ENCODE measurements at places on chromosomes 3 and 15. TPM values are rescaled to one million over a fixed set of nuclear protein-coding genes. Genes with fewer than 3 reads are reported as not detected.

Gene KLHL40
- not detected for total RNA-seq

Gene MEGF11
- not detected for total RNA-seq

Gene ZNF501
- 3.6 TPM for total RNA-seq

Gene CEP70
- total RNA-seq, result 38.2 TPM

Gene TPRG1
- total RNA-seq, result 14.5 TPM

Gene LYZL4
- total RNA-seq, result not detected

Gene CRYGS
- 4.4 TPM for total RNA-seq

Gene ALG1L2
- not detected for total RNA-seq

Gene MST1R
- 3.7 TPM for total RNA-seq

Gene PRR20G
- total RNA-seq, result not detected

Gene LMAN1L
- not detected for total RNA-seq

Gene CALML4
- total RNA-seq, result 7.7 TPM

Gene SRGAP3
- 2.6 TPM for total RNA-seq

DNA sequence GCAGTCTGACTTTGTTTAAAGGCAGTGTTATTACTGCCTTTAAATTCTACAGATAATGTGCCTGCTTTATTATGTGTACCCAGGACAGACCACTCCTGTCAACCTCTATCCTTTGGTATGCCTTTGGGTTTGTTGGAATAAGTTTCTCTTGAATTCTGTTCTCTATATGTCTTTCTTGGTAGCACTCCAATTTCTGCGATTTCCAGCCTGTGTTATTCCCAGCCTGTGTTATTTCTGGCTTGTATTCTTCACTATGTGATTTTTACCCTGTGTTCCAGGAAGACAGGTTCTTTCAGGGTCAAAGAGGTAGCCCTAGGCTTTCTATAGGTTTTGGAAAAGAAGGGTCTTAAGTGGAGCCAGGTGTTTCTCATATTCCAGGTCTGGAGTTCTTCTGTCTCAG is 407.4 kb upstream of the AZI2 start:
- DNase-seq, result no peak

GRCh38 chr3:64467255-64467944 is 220.4 kb downstream of the ADAMTS9 start:
- no peak for DNase-seq

- DNase-seq, result no peak
These were observed 96.3 kb upstream of the SLC2A2 start for GRCh38 chr3:171122861-171123260.

GRCh38 chr3:101573449-101574387 is at the start of gene PCNP:
Gene PCNP, plus strand, starts transcription at chr3:101574180. Its CDS starts 36 bp downstream, at chr3:101574216.
- peak; percentile 97 for DNase-seq

GRCh38 chr15:88580532-88580931 is 34.1 kb upstream of the DET1 start:
- DNase-seq, result no peak

- no peak for DNase-seq
These were observed 530.6 kb upstream of the IL12A start for GRCh38 chr3:159458010-159458409.

DNA sequence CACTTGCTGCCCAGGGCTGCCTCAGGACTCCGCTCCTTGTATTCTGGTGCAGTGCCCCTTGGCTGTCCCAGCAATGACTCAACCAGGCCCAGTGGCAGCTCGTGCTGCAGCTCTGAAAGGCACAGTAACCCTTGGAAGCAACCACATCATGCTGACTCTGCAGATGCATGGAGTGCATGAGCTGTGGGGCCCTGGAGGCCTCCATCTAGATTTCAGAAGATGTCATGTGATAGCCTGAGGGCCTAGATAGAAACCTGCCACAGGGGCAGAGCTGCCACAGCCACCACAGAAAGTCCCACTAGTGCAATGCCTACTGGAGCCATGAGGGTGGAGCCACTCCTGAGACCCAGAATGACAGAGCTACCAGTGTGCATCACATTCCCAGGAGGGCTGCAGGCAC is 117.1 kb upstream of the SMAD3 start:
- no peak for DNase-seq

DNA sequence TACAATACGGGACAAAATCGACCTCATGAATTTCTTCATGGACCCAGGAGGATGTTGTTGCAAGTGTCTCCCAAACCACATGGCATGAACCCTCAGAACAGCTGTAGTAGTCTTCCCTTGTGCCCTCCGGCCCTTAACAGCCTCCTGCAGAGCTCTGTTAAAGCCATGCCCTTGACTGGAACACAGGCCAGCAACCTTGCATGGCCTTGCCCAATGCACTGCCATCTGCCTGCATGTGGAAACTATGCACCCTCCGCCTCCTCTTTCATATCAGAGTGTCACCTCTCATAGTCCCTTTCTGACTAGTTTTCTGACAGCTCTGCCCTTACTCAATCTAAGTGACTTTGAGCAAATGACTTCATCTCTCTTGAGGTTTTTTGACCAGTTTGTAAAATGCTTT is 39.4 kb upstream of the TRIM71 start:
- DNase-seq, result no peak

DNA sequence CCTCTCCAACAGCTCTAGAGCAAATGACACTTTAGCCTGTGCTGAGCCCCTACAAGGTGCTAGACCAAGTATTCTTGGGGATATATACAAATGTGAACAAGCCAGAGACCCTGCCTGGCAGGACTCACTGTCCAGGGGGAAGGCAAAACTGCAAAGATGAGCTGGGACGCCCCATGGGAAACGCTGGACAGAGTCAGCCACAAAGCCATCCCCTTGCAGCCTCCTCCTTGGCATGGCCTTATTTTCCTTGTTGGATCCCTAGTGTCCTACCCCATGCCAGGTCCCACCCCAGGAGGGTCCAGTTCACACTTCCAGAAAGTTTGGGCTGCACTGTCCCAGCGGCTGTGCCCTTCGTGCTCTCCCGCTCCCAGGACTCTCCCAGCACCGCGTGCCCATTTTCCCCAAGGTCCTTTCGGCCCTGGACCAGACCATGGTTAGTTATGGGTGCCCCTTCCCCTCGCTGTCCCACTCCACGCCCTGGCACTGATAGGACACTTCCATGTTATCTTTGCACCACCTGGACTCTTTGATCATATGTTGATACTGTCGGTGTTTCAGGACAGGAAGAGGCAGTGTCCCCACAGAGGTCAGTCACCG is 5.8 kb upstream of the NRROS start:
- no peak for DNase-seq

- DNase-seq, result no peak
These were observed 39.2 kb upstream of the BCL2A1 start for GRCh38 chr15:80010131-80010673.

DNA sequence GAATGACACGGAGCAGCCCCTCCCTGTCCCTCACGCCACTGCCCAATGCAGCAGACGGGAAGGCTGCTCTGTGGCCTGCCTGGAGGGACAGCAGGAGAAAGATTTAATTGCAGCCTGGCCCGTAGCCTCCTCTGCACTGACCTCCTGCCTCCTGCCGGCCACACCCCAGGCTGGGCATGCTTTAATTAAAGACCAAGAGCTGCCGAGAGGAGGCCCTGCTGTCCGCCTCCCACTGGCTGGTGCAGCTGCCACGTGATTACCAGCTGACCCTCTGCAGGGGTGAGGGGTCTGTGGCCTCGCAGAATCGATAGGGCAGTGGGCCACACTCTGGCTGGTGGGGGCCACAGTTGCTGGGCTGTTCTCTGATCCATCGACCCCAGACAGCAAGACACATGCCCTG is 100.2 kb upstream of the PRR23E start:
- no peak for DNase-seq

- no peak for DNase-seq
These were observed 906.0 kb downstream of the GBE1 start for GRCh38 chr3:80855482-80855881.

DNA sequence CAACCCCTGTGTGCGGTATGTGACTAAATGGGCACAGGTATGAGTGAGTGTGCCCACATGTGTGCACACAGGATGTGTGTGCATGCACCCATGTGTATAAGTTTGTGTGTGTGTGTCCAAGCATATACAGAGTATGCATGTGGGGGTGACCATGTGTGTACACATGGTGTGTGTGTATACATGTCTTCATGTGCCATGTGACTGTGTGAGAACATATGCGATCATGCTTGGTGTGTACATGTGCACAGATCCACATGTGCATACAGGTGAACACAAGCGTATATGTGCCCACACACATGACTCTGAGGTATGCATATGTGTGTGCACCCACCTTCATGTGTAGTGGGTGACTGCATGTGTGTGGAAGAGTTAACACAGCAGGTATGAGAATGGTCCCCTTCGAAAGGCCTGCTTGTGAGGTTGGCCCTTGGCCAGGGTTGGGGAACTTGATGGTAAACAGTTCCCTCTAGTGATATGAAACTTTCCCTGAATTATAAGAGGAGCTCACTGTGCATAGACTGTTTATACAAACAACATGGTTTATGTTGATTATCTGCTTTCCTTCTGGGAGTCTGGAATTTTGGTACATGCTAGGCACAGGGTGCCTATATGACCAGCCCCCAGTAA is 10.3 kb downstream of the PFKFB4 start:
- DNase-seq, result no peak

DNA sequence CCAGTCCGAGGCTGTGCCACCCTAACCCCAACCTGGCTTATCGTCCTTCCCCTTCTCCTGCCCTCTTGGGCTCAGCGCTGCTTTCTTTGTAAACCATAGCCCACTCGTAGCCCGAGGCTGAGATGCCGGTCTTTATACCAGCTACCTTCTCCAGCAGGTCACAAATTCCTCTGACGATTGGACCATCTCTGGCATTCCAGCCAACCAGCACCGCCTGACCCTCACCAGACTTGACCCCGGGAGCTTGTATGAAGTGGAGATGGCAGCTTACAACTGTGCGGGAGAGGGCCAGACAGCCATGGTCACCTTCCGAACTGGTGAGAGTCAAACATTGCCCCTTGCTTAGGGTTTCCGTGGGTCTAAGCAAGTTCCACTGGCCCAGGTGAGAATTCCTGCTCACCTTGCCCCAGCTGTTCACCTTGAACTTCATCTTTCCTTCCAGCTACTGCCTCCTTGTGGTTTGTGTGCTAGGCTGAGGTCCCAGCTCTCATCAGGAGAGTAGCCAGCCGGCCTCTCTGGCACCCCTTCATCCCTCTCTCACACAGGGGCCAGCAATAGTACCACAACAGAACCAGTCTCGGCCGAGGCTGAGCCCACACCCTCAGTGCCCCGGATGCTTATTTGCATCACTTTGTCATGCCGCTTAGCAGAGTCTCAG is 66.7 kb downstream of the BOC start:
- no peak for DNase-seq

DNA sequence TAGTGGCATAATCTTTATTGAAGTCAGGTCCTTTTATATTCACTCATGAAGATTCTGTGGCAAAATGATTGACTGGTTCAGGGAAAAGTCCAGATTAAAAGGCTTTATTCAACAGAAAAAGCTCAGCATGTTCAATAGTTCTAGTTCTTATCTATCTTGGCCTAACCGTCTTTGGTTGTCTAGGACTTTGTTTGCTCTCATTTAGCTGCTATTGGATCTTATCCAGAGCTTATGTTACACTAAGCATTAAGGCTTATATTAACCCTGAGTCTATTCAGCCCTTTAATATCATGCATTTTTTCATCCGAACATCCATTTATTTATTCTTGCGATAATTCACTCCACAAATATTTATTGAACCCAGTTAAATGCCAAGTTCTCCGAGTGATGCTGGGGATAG is 601.0 kb upstream of the SGO1 start:
- DNase-seq, result no peak

DNA sequence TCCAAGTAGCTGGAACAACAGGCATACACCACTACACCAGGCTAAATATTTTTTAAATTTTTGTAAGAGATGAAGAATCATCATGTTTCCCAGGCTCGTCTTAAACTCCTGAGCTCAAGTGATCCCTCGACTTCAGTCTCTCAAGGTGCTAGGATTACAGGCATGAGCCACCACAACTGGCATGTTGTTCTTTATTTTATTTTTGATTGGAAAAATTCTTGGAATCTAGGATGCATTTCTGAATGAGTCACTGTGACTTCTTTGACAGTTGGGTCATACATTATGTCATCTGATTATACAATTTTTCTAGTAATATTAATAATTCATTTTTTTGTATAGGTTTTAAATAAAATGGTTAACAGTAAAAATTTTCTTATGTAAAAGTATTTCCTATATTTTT is 870.2 kb downstream of the SI start:
- no peak for DNase-seq

DNA sequence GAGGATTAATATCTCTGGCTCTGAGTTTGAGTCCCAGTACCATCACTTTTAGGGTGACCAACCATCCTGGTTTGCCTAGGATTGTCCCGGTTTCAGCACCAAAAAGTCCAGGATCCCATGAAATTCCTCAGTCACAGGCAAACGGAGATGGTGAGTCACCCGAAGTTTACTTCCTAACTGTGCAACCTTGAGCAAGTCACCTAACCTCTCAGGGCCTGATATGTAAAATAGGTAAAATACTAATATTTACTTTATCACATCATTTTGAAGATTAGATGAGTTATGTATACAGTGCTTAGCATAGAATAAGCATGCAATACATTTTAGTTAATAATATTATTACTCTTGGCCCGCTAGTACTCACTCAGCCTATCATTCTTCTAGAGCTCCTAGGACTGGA is 91.1 kb upstream of the KCNMB2 start:
- no peak for DNase-seq

- no peak for DNase-seq
These were observed 1.7 kb upstream of the SLC2A2 start for GRCh38 chr3:171028025-171028778.

GRCh38 chr15:52772766-52773165 is 17.4 kb downstream of the ONECUT1 start:
- DNase-seq, result no peak

GRCh38 chr3:130528120-130528519 is 11.1 kb downstream of the COL6A6 start:
- no peak for DNase-seq

GRCh38 chr3:129593595-129594339 is 12.7 kb downstream of the PLXND1 start:
- DNase-seq, result no peak

DNA sequence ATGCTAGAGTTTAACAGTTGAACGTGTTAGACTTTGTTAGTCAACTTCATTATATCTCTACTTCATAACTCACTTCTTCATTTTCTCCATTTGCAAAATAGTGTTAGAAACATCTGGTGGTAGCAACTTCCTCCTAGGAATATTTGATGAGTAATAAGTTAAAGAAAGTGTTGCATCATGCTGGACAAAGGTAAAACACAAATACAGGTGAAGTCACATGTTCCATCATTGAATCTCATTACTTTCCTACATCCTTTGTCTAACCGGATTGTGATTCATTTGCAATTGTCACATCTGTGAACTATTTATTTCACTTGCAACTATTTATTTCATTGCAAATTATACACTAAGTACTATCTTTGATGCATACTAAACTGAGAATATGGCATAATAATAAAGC is 186.5 kb downstream of the TUSC7 start:
- no peak for DNase-seq

DNA sequence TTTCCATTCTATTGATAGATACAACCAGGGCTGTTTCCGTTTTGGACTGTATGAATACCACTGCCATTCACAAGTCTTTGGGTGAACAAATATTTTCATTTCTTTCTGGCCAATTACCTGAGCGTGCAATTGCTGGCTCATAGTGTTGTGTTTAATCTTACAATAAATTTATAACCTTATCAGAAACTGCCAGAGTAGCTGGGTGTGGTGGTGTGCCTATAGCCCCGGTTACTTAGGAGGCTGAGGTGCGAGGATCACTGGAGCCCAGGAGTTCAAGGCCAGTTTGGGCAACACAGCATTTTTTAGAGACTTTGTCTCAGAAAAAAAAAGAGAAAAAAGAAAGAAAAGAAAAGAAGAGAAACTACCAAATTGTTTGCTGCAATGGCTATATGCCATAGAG is 5.4 kb upstream of the SLC6A6 start:
- DNase-seq, result no peak

All from thoracic aorta (tissue), 2 donors.